SW480 (cell line): ENCODE measurements at places on chromosomes 5 and 9.
A peak's percentile ranks its signal among the peaks of the same experiment; 100 is the strongest.

DNA sequence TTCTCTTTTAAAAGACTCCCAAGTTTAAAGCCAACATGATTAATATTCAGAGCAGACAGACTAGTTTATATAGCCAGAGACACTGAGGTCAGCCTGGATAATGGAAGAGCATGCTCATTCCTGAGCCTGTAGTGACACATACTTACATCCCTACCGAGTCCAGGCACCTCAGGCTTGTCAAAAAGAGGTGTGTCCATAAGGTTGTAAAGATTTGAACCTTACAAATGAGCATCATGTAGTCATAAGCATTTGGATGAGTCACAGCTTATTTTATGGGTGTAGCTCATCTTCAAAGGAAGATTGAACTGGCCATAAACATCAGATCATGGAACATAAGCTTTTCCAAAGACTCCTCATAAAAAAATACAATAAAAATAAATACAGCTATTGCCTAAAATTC lies 333.5 kb downstream of the EFNA5 start:
- peak; percentile 96 for DNase-seq

- DNase-seq = no peak
Observed at GRCh38 chr5:175603987-175604739, 53.7 kb upstream of the HRH2 start.

DNA sequence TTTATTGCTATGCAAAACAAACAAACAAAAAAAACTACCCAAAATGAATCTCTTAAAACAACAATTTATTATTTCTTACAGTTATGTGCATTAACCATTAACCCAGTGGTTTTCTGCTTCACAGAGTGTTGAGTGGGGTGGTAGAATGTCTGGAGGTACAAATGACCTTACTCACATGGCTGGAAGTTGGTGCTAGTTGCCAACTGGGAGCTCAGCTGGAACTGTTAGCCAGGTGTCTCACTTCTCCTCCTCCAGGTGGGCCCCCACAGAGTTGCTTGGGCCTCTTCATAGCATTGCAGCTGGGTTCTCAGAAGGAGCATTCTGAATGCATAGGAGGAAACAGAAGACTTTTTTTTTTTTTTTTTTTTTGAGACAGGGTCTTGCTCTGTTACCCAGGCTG lies 10.5 kb upstream of the B4GALT1 start:
- DNase-seq = no peak

- DNase-seq = no peak
Observed at GRCh38 chr9:132556235-132556634, 26.2 kb upstream of the BARHL1 start.

DNA sequence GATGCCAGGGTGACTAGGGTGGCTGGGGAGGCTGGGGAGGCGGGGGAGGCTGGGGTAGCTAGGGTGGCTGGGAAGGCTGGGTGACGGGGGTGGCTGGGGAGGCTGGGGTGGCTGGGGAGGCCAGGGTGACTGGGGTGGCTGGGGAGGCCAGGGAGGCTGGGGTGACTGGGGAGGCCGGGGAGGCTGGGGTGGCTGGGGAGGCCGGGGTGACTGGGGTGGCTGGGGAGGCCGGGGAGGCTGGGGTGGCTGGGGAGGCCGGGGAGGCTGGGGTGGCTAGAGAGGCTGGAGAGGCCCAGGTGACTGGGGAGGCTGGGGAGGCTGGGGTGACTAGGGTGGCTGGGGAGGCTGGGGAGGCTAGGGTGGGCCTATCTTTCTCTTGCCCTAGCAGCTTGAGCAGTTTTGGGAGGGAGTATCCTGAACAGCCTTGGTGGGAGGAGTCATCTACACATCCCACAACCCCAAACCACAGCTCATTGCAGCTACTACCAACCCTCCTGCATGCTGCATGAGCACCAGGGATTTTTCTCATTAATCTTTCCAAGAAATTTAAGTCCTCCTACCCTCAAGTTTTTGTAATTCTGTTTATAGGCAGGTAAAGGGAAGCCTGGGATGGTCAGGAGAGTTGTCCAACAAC lies 203.2 kb upstream of the IRX1 start:
- DNase-seq = peak; percentile 18

GRCh38 chr5:111997711-111998110 lies 240.7 kb upstream of the NREP start:
- peak; percentile 95 for DNase-seq

DNA sequence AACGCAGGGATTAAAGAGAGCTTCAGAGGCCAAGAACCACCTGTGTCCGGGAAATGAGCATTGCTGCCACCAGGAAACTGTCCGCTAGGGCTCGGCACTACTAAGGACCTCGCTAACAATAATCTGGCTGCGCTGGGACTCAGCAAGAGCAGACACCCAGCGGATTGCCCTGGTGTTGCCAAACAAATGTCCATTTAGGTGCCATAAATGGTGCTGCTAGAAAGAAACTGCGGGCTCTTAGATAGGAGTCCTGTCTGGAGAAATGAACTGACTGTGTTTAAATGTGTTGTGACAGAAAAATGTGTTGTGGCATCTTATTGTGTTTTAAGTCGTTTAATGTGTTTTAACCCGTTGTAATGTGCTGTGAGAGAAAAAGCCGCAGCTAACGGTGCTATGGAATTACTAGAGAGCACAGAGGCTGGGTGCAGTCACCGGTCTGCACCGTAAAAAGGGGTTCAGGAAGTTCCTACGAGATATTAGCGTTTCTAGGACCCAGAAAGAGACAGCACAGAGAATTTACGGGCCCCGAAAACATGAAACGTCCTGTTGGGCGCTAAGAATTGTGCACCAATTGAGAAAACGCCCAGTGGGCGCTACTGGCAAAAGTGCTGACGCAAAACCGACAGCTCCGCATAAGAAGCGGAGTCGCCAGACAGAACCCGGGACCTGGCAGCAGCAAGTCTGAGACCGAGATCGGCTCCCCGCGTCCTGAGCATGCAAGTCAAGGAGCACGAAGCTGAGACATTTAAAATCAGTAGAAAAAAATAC lies 90.6 kb downstream of the ANXA2R start:
- DNase-seq = no peak

- peak; percentile 29 for DNase-seq
Observed at GRCh38 chr9:113705928-113706519, 170.1 kb upstream of the ZNF618 start.

DNA sequence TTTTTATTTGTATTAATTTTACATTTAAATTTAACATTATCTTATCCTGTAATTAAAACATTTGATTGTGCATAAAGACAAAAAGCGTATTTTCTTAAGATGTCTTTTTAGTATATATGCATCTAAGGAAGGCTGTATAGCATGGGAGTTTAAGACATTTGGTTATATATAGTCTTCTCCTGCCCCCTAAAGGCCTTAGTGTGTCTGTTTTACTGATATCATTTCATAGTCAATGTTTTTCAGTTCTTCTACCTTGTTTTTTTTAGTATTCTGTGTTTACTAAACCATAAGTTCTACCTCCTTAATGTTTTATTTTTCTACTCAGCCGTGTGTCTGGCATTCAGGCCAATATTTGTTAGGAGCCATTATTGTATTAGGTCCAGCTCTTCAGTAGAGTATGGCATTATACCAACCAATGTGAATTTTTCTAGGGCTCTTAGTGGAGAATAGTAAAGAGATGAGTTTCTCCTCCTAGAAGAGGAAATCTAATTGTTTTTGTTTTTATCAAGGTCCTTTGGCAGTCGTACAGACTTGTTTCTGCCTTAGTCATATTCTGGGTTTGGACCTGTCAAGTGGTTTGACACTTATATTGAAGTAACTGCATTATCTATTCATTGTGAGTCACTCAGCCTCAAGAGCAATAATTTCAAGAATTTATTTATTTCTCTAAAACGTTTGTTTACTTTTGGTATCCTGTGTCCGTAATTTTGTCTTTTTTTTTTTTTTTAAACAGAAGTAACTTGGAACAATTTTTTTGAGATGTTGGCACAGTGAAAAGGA lies 74.8 kb downstream of the SLF1 start:
- DNase-seq = peak; percentile 40

DNA sequence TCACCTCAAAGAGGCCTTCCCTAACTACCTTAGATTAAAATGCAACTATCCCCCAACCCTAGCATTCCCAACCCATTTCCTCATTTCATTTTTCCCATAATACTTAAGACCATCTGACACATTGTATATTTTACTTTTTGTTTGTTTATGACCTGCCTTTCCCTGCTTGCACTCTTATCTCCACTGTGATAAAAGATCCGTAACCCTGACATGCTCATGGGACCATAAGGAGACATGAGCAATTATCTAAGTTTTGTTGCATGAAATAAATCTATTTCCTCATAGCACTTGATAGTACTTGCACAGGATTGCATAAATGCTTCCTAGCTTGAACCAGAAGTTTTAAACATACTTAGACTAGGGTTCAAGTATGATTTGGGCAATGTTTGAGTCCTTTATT lies 323.7 kb downstream of the NPR3 start:
- DNase-seq = no peak

DNA sequence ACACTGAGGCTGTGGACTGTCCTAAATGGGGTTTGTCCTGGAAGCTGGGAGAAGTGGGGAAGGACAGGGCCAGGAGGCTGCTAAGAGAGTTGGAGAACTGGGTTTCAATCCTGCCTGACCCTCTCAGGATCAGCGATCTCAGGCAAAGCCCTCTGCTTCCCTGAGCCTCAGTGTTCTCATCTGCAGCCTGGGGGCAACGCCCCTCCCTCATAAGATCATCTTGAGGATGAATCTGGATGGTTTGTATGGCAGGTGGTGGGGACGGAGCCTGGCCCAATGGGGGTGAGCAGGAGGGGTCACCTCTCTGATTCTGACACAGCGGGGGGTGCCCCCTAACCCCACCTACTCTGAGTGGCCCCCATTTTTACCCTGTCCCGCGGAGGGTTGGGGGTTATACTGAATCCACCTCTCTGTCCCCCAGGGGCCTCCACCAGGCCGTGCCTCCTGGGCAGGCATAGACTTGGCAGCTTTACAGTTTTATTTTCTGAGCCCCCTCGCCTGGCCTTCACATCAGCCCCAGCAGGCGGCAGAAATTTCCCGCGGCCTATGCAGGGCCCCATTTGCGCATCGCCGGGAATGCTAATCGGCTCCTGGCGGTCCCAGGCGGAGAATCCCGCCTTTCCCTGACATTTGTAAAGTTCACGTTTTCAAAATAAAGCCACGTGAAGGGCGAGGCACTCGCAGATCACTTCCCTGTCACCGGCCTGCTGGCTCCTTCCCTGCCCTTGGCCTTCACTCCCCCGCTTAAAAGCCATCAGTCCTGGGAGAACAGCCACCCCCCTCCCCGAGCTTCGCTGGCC lies 17.8 kb upstream of the LAMC3 start:
- no peak for DNase-seq

DNA sequence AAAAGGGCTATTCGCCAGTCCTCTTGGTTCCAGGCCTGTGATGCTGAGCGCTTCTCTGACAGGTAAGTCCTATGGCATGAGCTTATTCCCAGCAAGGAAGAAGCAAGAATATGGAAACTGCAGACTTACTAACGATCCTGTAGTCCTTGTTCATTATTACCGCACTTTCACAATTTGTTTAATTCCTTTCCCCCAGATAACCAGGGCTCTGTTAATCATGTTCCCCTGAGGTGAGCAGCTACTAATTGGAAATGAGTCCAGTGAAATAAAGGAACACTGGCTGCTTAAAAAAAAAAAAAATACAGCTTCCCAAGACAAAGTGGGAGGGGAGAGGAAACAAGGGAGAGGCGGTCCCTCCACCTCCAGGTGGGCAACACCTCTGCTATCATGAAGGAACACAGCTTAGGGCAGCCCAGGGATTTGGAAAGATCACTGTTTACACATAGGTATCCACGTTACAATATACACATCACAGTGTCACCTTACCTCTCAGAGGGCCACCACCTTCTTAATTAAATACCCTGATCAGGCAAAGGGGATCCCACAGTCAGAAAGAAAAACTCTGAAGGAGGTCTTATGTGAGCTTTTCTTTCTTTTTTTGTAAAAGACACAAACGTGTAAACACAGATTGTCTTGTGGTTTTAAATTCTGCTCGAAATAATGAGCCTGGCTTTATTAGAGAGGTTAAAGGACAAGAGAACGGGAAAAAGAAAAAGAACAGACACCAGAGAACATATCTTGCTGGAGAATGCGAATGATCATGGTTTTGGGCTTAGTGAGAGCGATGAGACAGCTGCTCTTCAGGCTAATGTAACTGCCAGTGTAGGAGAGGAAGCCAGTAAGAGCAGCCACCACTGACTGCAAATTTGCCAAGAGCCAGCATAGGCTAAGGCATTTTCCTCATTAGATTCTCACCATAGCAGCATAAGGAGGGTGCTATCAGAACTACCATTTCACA lies 258.6 kb downstream of the CRB2 start:
- no peak for DNase-seq

GRCh38 chr9:117714282-117714681 lies 10.1 kb downstream of the TLR4 start:
- peak; percentile 18 for DNase-seq

DNA sequence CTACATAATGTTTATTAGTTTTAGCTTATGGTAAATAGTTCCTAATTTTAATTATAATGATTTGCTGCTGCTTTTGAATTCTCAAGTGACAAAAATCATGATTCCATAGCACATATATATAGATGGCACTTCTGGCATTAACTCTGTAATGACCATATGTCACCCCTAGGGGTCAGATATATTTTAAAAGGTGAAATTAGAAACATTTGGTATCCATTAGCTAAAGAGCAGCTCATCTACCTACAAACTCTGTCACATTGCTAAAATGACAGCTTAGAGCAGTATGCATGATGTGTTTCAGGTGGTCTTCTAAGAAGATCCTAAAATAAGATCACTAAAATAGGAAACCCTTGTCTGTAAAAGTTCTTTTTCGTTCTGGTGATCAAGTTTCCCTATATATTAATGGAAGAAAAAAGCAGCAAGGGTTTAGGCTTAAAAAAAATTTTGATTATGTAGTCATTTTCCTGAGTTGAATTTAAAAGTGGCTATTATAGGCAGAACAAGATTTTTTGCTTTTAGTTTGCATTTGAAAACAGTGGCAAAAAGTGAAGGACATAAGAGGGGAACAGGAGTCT lies 157.7 kb upstream of the POU5F2 start:
- peak; percentile 2 for DNase-seq
